Heart right ventricle (tissue), 16 donors: ENCODE measurements at places on chromosomes 13 and 19. TPM values are rescaled to one million over a fixed set of nuclear protein-coding genes. Genes with fewer than 3 reads are reported as not detected.

- DNase-seq = no peak
- H3K27me3 ChIP-seq = no peaks in the 10 kb centered on the region
- no peaks in the 10 kb centered on the region for H3K36me3 ChIP-seq
Observed at GRCh38 chr13:26075498-26075897, 23.7 kb upstream of the SHISA2 start.

DNA sequence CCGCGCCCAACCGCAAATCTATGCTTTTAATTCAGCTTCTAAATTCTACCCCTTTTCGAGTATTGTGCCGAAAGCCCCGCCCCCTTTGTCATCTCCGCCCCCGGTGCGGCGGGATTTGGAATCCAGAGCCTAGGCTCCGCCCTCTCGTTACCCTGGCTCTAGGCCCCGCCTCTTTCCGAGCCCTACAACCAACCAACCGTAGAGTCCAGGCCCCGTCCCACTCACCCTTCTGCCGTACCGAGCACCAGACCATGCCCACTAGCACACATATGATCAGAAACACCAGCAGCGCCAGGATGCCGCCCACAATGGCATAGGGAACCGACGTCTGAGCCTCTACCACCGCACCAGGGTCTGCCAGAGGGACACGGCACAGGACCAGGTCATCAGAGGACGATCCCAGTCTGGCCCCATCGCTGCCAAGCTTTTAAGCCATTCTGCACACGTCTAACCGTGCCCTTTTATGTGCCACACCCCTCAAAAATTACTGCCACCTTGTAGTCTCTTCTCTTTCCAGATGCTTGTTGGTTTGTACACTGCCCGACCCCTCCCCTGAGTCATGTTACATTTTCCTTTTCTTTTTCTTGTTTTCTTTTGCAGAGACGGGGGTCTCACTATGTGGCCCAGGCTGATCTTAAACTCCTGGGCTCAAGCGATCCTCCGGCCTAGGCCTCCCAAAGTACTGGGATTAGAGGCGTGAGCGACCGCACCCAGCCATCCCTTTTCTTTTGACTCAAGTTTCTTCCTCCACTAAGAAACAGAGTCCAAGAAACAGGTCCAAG is 4.7 kb upstream of the ZNF428 start:
- no peak overlapping the region for H3K4me3 ChIP-seq
- no peaks in the 10 kb centered on the region for H3K36me3 ChIP-seq
- no peak for DNase-seq
- peaks cover 10% of the 10 kb centered on the region for H3K4me1 ChIP-seq
- peaks cover 6% of the 10 kb centered on the region for H3K27me3 ChIP-seq

- H3K36me3 ChIP-seq = peaks cover 94% of the 10 kb centered on the region
- H3K4me3 ChIP-seq = no peak overlapping the region
- H3K27ac ChIP-seq = no peak overlapping the region
- peaks cover 8% of the 10 kb centered on the region for H3K4me1 ChIP-seq
- DNase-seq = peak; percentile 64
Observed at GRCh38 chr13:110455941-110456340, 105.6 kb downstream of the RAB20 start.

DNA sequence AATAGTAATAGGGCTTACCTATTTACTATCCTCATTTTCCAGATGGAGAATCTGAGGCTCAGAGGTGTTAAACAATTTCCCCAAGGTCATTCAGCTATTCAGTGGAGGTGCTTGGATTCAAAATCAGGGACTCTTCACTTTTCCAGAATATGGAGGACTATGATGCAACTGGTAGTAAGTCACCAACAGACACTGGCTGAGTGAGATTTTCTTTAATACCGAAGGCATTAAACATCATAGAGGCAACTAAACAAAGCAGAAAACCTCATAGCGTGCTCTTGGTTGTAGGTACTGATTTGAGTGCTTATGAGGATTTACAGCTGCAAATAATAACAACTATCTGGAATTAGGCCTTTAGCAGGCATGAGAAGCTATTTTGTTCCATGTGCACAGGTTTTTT is 134.4 kb downstream of the DLEU7 start:
- no peaks in the 10 kb centered on the region for H3K36me3 ChIP-seq
- H3K4me1 ChIP-seq = peaks cover 22% of the 10 kb centered on the region
- DNase-seq = no peak
- H3K27ac ChIP-seq = no peak overlapping the region
- H3K27me3 ChIP-seq = no peaks in the 10 kb centered on the region
- no peak overlapping the region for H3K4me3 ChIP-seq

GRCh38 chr19:42324655-42325307 is 654 bp upstream of the MEGF8 start:
- H3K27me3 ChIP-seq = peaks cover 26% of the 10 kb centered on the region
- peaks cover 36% of the 10 kb centered on the region for H3K4me1 ChIP-seq
- H3K27ac ChIP-seq = no peak overlapping the region
- no peak for DNase-seq
- no peaks in the 10 kb centered on the region for H3K36me3 ChIP-seq

DNA sequence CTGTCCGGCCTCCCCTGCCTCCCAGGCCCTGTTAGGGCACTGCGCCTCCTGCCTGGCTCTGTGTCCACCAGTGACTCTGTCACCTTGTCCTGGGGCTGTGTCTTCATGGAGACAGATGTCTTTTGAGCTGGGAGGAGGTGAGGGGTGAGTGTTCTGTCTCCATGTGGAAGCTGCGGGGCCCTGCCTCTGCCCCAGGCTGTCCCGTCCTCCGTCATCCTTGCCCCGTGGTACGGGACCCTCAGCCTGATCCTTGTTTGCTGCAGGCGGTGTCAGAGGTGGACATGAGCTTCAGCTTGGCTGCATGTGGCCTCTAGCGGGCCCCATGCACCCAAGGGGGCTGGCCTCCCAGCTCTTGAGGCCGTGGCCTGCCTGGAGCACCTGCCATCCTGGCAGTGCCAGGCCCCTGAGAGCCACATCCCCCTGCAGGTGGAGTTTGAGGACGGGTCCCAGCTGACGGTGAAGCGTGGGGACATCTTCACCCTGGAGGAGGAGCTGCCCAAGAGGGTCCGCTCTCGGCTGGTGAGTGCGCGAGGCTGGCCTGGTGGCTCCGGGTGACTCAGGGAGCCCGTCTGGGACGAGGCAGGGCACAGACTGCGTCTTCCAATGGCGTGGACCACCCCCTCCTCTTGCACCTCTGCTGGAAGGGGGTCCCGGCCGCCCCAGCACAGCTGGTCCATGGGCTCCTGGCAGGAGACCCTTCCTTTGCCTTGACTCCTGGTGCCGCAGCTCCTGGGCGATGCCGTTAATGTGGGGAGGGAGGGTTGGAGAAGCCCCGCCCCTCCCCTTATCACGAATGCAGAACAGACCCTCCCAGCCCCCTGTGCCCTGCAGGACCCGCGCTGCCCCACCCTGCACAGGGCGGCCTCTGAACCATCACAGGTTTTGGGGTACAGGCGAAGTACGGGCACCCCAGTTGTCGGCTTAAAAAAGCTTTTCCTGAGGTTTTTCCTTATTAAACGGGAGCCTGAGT is 181.3 kb downstream of the KDM4B start:
- peaks cover 69% of the 10 kb centered on the region for H3K36me3 ChIP-seq
- no peaks in the 10 kb centered on the region for H3K27me3 ChIP-seq
- no peaks in the 10 kb centered on the region for H3K4me1 ChIP-seq
- H3K4me3 ChIP-seq = no peak overlapping the region
- no peak overlapping the region for H3K27ac ChIP-seq

- H3K27ac ChIP-seq = no peak overlapping the region
- no peaks in the 10 kb centered on the region for H3K4me1 ChIP-seq
- H3K36me3 ChIP-seq = no peaks in the 10 kb centered on the region
- DNase-seq = no peak
- H3K4me3 ChIP-seq = no peak overlapping the region
Observed at GRCh38 chr13:38590796-38591507, 95.9 kb upstream of the FREM2 start.

- no peaks in the 10 kb centered on the region for H3K27me3 ChIP-seq
- H3K4me1 ChIP-seq = no peaks in the 10 kb centered on the region
- H3K36me3 ChIP-seq = no peaks in the 10 kb centered on the region
- DNase-seq = no peak
- H3K27ac ChIP-seq = no peak overlapping the region
Observed at GRCh38 chr13:86608701-86609100, 809.5 kb upstream of the SLITRK6 start.

GRCh38 chr13:99267927-99268326 is 9.7 kb upstream of the GPR18 start:
- H3K36me3 ChIP-seq = no peaks in the 10 kb centered on the region
- H3K4me1 ChIP-seq = peaks cover 23% of the 10 kb centered on the region
- no peak overlapping the region for H3K27ac ChIP-seq
- no peak overlapping the region for H3K4me3 ChIP-seq
- no peaks in the 10 kb centered on the region for H3K27me3 ChIP-seq

GRCh38 chr13:107968470-107968869 is 246.9 kb downstream of the LIG4 start:
- DNase-seq = no peak
- H3K4me3 ChIP-seq = no peak overlapping the region
- H3K36me3 ChIP-seq = no peaks in the 10 kb centered on the region
- H3K27me3 ChIP-seq = no peaks in the 10 kb centered on the region
- no peak overlapping the region for H3K27ac ChIP-seq
- no peaks in the 10 kb centered on the region for H3K4me1 ChIP-seq

- H3K27ac ChIP-seq = no peak overlapping the region
- no peaks in the 10 kb centered on the region for H3K27me3 ChIP-seq
- H3K36me3 ChIP-seq = no peaks in the 10 kb centered on the region
- no peak overlapping the region for H3K4me3 ChIP-seq
Observed at GRCh38 chr13:21117104-21117809, 55.9 kb upstream of the LATS2 start.

DNA sequence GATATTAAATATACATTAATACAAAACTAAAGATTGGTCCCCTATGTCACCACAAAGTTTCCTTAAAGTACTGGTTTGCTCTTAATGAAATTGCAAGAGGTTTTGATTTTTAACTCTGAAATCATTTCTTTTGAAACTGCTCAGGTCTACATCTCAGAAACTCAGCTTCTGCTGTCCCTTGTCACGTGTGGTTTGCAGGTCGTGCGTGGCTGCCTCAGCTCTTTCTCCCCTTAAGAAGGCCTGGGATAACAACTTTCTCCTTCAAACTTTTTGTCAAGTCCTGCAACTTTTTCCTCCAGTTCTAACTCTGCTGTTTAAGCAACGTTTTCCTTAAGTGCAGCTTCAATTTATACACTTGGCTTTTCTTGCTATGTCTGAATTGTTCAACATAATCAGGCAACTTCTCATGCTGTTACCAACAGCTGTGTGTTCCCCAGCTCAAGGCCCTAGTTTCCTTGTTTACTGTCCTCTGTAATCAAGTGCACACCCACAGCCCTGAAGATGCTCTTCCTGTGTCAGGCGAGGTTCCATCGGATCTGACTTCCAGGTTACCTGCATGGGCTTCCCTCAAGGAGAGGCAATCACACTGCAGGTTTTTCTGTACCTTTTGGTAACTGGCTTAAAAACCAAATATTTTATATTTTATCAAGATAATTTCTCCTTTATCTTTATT is 13.5 kb downstream of the C13orf46 start:
- no peak overlapping the region for H3K27ac ChIP-seq
- H3K4me3 ChIP-seq = no peak overlapping the region
- H3K27me3 ChIP-seq = no peaks in the 10 kb centered on the region
- DNase-seq = no peak
- no peaks in the 10 kb centered on the region for H3K4me1 ChIP-seq

- H3K27ac ChIP-seq = peak overlapping the region; percentile 91
- peak overlapping the region; percentile 60 for H3K4me3 ChIP-seq
- no peak for DNase-seq
- peaks cover 44% of the 10 kb centered on the region for H3K4me1 ChIP-seq
Observed at GRCh38 chr19:45791744-45792469, 738 bp downstream of the DMWD start.

GRCh38 chr19:57438925-57439324 is 3.8 kb downstream of the ZNF749 start:
- no peaks in the 10 kb centered on the region for H3K27me3 ChIP-seq
- peaks cover 23% of the 10 kb centered on the region for H3K36me3 ChIP-seq
- DNase-seq = no peak

DNA sequence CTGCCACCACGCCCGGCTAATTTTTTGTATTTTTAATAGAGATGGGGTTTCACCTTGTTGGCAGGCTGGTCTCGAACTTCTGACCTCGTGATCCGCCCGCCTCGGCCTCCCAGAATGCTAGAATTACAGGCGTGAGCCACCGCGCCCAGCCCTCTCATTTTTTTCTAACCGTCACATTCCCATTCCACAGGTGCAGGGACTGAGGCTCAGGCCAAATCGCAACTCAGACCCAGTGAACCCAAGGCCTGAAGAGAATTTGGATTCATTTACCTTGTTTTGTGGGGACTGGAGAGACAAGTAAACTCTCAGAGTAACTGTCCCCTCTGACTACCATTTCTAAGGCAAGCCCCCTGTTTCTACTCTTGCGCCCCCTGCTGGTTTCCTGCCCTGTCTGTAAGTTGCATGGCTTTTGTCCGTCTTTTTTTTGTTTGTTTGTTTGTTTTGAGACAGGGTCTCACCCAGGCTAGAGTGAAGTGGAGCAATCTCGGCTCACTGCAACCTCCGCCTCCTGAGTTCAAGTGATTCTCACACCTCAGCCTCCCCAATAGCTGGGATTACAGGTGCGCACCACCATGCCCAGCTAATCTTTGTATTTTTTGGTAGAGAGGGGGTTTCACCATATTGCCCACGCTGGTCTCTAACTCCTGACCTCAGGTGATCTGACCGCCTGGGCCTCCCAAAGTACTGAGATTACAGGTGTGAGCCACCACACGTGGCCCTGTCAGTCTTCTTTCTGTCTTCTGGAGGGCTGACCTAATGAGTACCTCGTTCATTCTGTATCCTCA is 2.3 kb upstream of the STRN4 start:
- no peak overlapping the region for H3K4me3 ChIP-seq
- H3K27me3 ChIP-seq = no peaks in the 10 kb centered on the region
- peak; percentile 73 for DNase-seq
- H3K4me1 ChIP-seq = peaks cover 31% of the 10 kb centered on the region
- H3K36me3 ChIP-seq = peaks cover 25% of the 10 kb centered on the region

DNA sequence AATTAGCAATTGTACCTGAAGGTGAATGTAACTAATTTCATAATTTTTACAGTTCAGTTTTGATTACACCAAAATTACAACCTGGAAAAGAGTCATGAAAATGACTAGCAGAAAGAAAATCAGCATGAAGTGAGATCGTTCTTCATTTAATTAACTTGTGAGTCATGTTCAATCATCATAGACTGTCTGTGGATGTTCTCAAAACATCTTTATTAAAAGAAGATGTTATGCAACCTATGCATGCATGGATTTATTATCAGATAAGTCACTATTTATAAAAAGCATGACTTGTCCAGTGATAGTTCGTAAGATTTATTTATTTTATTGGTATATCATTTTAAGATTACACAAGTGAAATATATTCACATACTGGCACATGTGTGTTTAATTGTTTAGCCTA is 245.9 kb downstream of the ITGBL1 start:
- no peaks in the 10 kb centered on the region for H3K27me3 ChIP-seq
- H3K27ac ChIP-seq = no peak overlapping the region
- H3K4me1 ChIP-seq = no peaks in the 10 kb centered on the region
- H3K4me3 ChIP-seq = no peak overlapping the region
- no peaks in the 10 kb centered on the region for H3K36me3 ChIP-seq

- no peaks in the 10 kb centered on the region for H3K4me1 ChIP-seq
- H3K27ac ChIP-seq = no peak overlapping the region
- H3K27me3 ChIP-seq = no peaks in the 10 kb centered on the region
Observed at GRCh38 chr13:26678796-26679195, 81.8 kb downstream of the GPR12 start.

- H3K27ac ChIP-seq = peak overlapping the region; percentile 93
- no peaks in the 10 kb centered on the region for H3K27me3 ChIP-seq
- H3K36me3 ChIP-seq = no peaks in the 10 kb centered on the region
- peak overlapping the region; percentile 71 for H3K4me3 ChIP-seq
Observed at GRCh38 chr19:13153569-13154240, 3.5 kb downstream of the IER2 start.

UBE2L5 gene
- 0.42 TPM for total RNA-seq

IGFL3 gene
- total RNA-seq = not detected

PRR22 gene
- 1.8 TPM for total RNA-seq

CERS4 gene
- total RNA-seq = 22.4 TPM

ACP7 gene
- total RNA-seq = not detected

CADM4 gene
- total RNA-seq = 8.4 TPM

MYO9B gene
- total RNA-seq = 24.3 TPM

FAM124A gene
- 6.0 TPM for total RNA-seq

FFAR2 gene
- total RNA-seq = 0.37 TPM
